ENCODE measurements at places on chromosomes 16 and 17.

GRCh38 chr17:73706858-73707257 is 62.6 kb upstream of the SDK2 start:
- DNase-seq, result no peak

GRCh38 chr17:9729034-9729650 is 62.2 kb downstream of the DHRS7C start:
- DNase-seq, result no peak

DNA sequence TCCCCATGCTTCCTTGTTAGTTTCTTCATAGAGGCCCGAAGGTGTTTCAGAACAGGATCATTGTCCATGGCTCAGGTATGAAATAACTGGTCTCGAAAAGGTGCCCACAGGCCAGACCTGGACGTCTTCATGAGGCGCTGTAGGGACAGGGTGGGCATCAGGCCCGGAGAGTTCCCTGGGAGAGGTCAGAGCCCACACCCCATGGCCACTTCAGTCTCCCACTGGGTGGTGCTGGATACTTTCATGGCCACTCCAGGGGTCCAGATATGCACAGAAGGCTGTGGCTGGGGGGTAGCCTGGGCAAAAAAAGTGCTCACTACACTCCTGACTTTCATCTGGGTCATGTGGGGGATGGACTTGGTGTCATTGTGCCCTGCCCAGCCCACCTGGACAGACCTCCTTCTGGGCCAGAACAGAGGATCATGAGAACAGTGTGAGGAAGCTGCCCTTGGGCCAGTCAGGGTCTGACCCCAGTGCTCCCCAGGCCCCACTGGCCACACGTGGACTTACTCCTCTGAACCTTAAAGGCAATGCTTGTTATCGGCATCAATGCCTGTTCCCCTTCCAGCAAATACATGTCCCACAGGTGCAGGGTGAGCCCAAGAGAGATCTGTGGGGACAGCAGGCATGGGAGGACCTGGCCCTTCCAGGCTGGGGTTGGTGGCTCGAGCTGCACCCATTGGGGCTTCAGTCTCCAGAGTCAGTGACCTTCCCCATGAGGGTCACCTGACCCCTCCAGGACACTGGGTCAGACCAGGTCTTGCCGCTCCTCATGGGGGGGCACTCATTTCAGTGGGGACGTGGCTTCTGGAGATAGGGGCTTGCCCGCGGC is 36.9 kb downstream of the LGALS9 start:
- DNase-seq, result no peak

- DNase-seq, result no peak
Observed at GRCh38 chr17:20291853-20292252, 175.5 kb downstream of the LGALS9B start.

- DNase-seq, result no peak
Observed at GRCh38 chr17:67992548-67993152, 3.6 kb downstream of the C17orf58 start.

GRCh38 chr16:57617604-57618111 is 10.8 kb upstream of the ADGRG1 start:
- DNase-seq, result no peak

DNA sequence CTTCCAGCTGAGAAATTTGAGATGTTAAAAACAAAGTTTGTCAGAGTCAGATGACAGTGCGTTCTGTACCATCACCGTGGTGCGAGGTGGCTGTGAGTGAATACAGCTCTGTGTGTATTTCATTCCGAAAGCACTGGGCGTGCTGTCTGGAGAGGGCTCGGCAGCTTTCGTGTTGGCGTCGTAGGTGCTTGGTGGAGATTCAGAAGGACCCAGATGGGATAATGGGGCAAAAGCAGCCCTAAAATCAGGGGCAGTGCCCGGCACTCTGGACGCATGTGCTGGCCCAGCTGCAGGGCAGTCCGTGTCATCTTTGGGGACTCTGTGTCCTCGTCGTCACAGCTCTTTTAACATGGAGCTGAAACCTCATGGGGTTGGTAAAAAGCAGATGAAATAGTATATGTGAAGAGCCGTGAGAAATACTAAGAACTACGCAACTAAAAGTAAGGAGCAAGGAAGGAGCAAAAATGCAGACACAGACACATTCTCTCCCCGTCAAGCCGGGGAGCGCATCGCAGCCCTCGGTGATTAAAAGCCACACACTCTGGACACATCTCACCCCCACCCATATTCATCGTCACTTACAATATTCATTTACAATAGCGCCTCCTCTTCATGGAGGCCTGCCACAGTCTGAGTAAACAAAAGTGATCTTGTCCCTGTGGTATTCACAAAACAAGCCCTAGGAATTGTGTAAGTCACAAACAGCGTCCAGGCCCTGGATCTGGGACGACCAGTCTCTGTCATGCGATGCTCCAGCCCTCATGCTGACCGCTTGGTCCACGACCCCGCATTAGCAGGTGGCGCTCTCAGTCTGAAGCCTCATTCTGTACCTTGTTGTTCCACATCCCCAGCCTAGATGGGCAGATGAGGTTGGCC is 206.7 kb downstream of the RPTOR start:
- no peak for DNase-seq

GRCh38 chr16:88927010-88927409 is 50.0 kb downstream of the CBFA2T3 start:
- DNase-seq, result no peak

- DNase-seq, result no peak
Observed at GRCh38 chr16:57801098-57801808, 1.0 kb downstream of the KIFC3 start.

DNA sequence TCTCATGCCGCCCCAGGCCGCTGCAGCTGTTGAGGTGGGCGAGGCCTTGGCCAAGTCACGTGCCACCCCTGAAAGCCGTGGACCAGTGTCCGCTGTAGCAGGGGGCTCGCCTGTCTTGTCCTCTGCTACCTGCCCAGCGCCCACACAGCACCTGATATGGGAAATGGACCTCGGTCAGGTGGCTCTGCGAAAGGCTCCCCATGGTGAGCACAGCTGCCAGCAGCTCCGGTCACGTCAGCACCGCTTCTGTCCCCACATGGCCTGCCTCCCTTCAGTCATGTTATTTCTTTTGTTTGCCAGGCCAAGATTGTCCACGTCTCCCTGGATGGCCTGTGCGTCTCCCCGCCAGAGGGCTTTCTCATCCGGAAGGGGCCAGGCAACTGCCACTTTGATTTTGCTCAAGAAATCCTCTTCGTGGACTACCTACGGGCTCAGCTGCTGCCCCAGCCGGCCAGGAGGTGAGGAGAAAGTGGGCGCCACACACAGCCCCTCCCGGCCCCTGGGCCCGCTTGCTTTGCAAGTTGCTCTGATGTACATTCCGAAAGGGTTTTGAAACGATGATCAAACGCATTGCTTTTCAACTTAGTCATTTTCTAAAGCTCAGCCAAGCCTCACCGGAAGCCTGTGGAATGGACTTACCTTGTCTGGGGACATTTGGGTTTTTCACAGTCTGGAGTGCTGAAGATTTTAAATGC is 219.8 kb downstream of the KATNIP start:
- DNase-seq, result no peak

- DNase-seq, result no peak
Observed at GRCh38 chr16:59469266-59469665, 735.1 kb upstream of the GOT2 start.

DNA sequence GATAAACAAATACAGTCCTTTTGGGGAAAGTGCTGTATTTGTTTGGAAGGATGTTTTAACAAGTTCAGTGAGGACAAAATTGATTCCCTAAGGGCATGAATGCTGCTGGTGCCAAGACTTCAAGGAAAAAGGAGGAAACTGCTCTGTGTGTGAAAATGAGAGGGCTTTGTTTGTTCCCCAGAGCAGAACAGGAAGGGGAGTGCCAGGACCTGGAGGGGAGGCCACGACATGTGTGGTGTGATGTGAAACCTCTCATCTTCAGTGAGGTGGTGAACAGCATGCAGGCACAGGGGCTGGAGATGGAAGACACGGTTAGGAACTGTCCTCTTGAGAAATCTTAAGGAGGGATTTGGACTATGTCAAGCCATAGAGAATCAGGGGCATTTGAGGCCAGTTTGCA is 46.6 kb upstream of the GRIN2A start:
- DNase-seq, result no peak

DNA sequence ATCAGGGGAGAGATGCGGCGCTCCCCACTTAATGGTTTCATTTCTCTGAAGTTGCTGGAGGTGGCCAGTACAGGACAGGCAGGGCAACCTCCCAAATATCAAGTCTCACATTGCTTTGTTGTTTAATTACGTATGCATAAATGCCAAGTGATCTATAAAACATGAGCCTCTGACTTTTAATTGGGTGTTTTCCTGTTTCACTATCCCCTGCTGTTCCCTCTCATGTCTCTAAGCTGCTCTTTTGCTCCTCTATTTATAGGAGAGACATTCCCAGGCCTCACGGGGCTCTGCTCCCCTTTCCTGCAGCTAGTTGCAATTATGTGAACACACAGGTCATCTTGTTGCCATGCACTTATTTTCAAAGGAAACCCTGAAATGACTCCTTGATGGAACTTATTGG is 1173.5 kb upstream of the GOT2 start:
- DNase-seq, result no peak

Measured in T-helper 9 cell (primary cell).